ENCODE measurements at places on chromosomes 16 and 17.

GRCh38 chr16:10929853-10930754 lies 12.2 kb downstream of the DEXI start:
- DNase-seq = no peak

- no peak for DNase-seq
Measured at GRCh38 chr16:63223851-63224250, 1187.6 kb upstream of the CDH8 start.

- no peak for DNase-seq
Measured at GRCh38 chr16:87178977-87179376, 138.2 kb downstream of the C16orf95 start.

DNA sequence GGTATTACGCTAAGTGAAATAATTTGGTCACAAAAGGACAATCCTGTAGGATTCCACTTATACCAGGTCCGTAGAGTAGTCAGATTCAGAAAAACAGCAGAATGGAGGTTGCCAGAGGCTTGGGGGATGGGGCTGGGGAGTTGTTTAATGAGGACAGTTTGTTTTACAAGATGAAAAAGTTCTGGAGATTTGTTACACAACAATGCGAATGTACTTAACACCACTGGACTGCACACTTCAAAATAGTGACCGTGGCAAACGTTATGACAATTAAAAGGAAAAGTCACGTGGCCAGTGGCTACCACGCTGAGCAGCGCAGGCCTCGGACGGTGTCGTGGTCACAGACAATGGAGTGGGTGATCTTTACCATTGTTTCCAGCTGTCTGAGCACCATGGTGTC lies 338.1 kb downstream of the SEC14L1 start:
- no peak for DNase-seq

GRCh38 chr16:21264571-21265036 lies 13.5 kb downstream of the CRYM start:
- DNase-seq = no peak
